ENCODE measurements at places on chromosomes 11 and 22. TPM values are rescaled to one million over a fixed set of nuclear protein-coding genes. Genes with fewer than 3 reads are reported as not detected.

The TEX54 gene
- 0.95 TPM for total RNA-seq

The SLC22A6 gene
- total RNA-seq: not detected

The GRM5 gene
- not detected for total RNA-seq

The MISFA gene
- 8.8 TPM for total RNA-seq

- no peak overlapping the region for H3K4me3 ChIP-seq
- H3K27ac ChIP-seq: no peak overlapping the region
- H3K4me1 ChIP-seq: no peaks in the 10 kb centered on the region
- H3K27me3 ChIP-seq: no peaks in the 10 kb centered on the region
- DNase-seq: no peak
- no peaks in the 10 kb centered on the region for H3K36me3 ChIP-seq
Observed at GRCh38 chr11:59218893-59219292, 6.2 kb upstream of the MPEG1 start.

DNA sequence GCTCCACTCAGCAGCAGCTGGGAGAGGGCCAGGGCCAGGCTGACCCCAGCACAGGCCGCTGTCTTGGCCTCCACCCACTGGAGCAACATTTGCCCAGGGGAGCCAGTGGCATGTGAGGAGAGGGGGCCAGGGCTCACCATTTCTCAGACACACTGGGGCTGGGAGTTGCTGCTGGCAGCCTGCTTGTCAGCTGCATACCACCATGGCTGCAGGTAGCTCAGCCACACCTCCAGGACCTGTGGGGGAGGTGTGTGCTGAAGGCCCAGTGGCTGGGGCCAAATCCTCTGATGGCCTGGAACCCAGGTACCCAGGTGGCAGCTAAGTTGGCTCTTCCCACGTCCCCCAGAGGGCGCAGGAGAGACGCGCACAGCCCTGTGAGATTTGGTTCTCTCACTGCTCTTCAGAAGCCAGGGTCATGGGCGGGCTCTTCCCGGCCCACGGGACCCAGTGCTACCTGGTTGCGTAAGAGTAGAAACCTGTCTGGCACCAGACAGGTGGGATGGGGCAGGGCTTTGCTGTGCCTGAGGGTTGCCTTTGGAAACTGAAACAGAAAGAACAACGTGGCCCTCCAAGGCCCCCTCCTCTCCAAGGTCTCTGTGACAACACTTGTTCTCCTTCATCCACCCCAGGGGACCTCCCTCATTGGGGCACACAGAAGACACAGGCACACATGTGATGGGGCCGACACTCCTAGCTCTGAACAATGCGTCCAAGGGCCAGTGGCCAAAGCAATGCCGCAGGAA lies 98.8 kb downstream of the MED15 start:
- no peak overlapping the region for H3K4me3 ChIP-seq
- H3K4me1 ChIP-seq: peaks cover 14% of the 10 kb centered on the region
- H3K27ac ChIP-seq: no peak overlapping the region
- H3K27me3 ChIP-seq: no peaks in the 10 kb centered on the region

DNA sequence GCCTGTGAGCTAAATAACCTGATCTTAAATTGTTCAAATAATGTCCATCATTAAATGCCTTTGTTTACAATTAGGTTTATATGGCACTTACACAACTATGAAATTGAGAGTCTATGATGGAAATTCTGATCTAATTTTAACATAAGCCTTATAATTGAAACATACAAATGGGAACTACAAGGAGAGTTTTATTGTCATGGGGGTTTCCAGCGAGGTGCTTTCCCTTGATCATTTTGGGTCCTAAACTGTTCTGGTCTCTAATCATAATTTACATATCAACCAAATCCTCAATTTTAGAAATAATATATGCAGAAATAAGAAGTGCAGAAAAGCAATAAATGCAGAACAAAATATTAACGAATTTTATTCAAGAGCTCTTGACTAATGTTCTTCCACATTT lies 44.9 kb downstream of the RRAS2 start:
- H3K36me3 ChIP-seq: no peaks in the 10 kb centered on the region
- peaks cover 28% of the 10 kb centered on the region for H3K4me1 ChIP-seq
- H3K27me3 ChIP-seq: no peaks in the 10 kb centered on the region
- no peak for DNase-seq
- no peak overlapping the region for H3K4me3 ChIP-seq

DNA sequence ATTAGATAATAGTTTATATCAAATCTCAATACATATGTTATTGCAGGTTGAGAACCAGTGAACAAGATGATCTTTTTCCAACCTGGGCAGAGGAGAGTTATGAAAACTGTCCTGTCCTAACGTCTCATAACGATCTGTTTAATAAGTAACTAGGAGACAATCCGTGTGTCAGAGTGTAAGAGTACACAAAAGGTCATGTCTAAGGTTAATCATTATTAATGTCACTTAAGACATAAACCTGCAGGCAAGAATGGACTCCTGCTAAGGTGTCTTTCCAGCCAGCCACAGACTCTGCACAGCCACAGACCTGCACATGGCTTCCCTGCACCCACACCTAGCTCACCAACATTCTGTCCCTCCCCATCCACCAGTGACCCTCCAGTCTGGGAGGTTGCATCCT lies 10.1 kb downstream of the SLC5A4 start:
- H3K4me3 ChIP-seq: no peak overlapping the region
- no peak for DNase-seq
- H3K27ac ChIP-seq: no peak overlapping the region

GRCh38 chr22:29041408-29041807 lies 20.2 kb downstream of the C22orf31 start:
- H3K27me3 ChIP-seq: no peaks in the 10 kb centered on the region
- H3K4me1 ChIP-seq: peaks cover 38% of the 10 kb centered on the region
- no peak overlapping the region for H3K4me3 ChIP-seq
- peaks cover 6% of the 10 kb centered on the region for H3K36me3 ChIP-seq

DNA sequence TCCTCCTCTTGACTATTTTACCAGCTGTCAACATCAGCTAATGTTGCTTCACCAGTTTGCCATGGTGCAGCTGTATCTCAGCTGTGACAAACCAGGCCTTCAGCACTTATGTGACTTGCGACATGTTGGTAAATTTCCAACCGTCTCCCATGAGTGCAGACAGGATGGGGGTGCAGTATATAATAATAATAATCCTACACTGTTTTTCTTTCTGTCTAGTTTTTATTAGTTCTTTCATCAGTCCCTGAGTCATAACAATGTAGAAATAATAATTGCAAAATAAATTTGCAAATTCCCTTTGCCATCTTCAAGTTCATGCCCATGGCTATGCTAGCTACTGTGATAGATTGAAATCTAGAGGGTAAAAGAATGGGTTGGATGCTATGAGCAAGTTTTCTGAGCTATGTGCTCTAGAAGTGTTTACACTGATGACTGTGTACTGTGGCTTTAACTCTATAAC lies 4.9 kb downstream of the MMP13 start:
- H3K27me3 ChIP-seq: no peaks in the 10 kb centered on the region
- no peak overlapping the region for H3K27ac ChIP-seq
- no peak for DNase-seq
- H3K4me1 ChIP-seq: no peaks in the 10 kb centered on the region
- no peaks in the 10 kb centered on the region for H3K36me3 ChIP-seq

DNA sequence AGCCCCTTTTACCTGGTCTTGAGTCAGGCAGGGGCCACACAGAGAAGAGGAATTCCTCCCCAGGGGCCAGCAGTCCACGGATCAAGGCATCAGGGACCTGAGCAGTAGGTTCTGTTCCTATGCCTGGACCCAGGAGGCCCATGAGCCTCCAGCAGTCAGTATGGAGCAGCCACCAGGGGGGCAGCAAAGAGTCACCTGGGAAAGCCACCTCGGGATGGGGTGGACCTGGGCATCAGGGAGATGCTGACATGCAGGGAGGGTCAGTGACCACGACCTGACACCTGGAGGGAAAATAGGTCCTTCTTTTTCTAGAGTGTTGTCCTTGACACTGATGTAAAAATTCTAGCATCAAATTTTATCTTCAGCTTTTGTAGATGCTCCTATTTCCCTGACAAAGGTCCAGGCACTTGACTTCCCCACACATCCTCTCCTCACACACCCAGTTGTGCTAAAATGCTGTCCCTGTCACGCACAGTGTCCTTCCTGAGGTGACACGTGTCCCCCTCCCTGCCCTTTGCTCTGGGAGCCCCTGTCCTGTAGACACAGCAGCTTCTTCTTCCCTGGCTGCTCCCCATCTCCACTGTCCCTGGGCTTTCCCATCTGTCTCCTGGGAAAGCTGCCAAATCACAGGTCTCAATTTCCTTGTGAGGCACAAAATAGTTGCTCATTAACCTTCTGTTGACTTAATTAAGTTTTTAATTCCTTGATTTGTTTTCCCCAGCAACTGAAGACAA lies 70.0 kb upstream of the IGLL5 start:
- H3K4me3 ChIP-seq: no peak overlapping the region
- H3K36me3 ChIP-seq: no peaks in the 10 kb centered on the region
- H3K27me3 ChIP-seq: no peaks in the 10 kb centered on the region
- DNase-seq: no peak
